ENCODE measurements at places on chromosomes 4 and X.

GRCh38 chrX:101682723-101683122 lies 23.1 kb upstream of the ARMCX2 start:
- no peak for DNase-seq

GRCh38 chr4:138090918-138091676 lies 151.1 kb downstream of the SLC7A11 start:
- DNase-seq, result no peak

- DNase-seq, result no peak
Observed at GRCh38 chr4:165111906-165112367, 723 bp downstream of the TMEM192 start.

DNA sequence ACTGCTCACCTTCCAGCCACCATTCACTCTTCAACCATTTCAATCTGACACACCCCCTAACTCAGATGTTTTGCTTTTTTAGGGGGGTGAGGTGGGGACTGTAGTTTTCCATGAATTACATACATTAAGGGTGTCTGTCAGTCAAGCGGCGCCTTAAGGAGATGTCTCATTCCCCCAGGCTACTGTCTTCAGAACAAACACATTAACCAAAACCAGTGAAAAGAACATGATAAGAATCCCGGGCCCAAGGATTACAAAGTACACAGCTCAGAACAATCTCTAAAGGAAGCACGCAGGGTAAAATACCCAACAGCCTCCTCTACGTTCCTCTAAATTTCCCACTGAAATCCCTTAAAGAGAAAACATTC lies 62.5 kb upstream of the IRF2 start:
- DNase-seq, result no peak

DNA sequence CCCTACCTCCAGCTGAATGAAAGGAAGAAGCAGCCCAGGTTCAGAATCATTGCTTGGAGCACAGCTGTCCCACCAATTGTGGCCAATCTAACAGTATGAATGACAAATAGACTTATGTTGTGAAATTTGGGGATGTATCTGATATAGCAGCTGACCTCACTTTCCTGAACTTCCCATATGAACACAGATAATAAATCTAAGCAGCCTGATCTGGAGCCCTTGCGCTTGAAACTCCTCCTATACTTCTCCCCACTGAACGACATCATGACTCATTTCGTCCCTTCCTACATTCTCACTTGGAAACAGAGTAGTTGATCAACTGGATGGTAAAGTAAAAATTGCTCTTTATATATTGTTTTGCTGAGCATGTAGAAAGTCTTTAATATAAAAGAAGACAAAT lies 24.2 kb upstream of the AMELX start:
- DNase-seq, result no peak

- DNase-seq, result no peak
Observed at GRCh38 chrX:23819385-23820234, 36.6 kb downstream of the SAT1 start.

- DNase-seq, result no peak
Observed at GRCh38 chrX:34401411-34401810, 255.7 kb downstream of the TMEM47 start.

GRCh38 chrX:26409636-26410035 lies 193.7 kb downstream of the MAGEB5 start:
- DNase-seq, result no peak

- DNase-seq, result no peak
Observed at GRCh38 chrX:56219700-56220099, 12.5 kb upstream of the KLF8 start.

- DNase-seq, result no peak
Observed at GRCh38 chr4:103207673-103208072, 9.5 kb upstream of the CENPE start.

DNA sequence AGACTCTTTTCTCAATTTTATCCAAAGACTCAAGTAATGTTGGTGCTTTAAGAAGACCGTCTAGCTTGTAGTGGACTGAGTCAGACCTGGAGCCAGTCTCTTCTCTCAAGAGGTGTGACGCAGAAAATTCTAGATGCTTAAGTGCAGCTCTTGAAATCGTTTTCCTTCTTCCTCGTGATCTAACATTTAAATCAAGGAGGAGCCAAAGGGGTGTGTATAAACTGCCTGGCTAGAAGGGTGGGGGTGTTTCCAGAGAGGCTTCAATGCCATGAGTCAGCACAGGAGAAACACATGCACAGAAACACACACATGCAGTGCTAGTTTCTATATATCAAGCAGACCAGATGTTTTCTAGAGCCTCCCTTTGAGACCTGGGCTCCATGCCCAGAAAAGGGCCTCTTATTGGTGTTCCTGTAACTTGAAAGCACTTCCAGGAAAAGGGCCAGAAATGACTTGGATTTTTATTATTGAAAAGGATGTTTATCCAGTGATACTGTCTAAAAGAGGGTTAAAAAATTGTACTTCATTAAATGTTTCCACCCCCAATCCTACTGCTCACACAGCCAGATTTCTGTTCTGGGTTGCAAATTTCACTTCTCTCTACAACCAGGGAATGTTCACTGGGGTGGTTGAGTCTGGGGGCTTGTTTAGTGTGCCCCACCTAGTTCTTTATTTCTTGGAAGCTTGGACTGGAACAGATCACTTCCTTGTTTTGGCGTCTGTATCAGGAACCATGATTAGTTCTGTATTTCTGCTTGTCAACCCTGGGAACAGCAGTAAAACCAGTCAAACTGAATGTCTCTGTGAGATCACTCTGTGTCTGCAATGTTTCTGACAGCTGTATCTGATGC lies at the start of gene CLIC2:
CLIC2 (minus strand) TSS at position 129 of the 851 bp plus-strand sequence. CDS start 187 bp downstream, outside the sequence.
- no peak for DNase-seq

- peak; percentile 74 for DNase-seq
Observed at GRCh38 chrX:54492340-54492739, 3.7 kb downstream of the FGD1 start.

DNA sequence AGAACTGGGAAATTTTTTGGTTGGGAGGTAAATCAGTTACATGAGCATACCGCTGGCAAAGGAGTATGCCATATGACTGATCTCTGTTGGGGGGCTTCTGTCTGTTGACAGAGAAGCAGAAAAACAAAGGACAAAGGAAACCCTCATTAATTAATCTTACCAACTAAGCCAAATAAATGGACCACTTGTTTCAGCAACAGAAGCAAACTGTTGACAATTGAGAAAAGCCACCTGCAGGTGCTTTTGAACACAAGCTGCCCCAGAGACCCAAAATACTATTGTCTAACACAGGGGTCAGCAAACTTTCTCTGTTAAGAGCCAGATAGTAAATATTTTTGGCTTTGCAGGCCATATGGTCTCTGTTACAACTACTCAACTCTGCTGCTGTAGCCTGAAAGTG lies 7.0 kb upstream of the FRYL start:
- no peak for DNase-seq

DNA sequence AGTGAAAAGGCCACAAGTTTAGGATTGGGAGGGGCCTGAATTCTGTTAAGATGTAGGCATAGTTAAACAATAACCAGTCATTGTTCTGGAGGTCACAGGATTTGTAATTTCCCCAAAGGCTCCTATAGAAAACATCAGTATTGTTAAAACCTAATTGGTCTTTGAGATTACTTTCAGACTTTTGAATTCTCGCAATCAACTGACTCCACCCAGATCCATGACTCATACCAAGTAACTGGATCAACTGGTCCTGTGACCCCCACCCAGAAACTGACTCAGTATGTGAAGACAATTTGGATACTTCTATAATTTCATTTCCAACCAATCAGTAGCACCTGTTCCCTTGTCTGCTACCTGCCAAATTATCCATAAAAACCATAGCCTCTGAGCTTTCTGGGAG lies 28.4 kb downstream of the MAGEB16 start:
- DNase-seq, result no peak

GRCh38 chrX:112935029-112935428 lies 94.4 kb upstream of the AMOT start:
- DNase-seq, result no peak

GRCh38 chr4:163395055-163395454 lies 51.4 kb downstream of the NPY5R start:
- no peak for DNase-seq

GRCh38 chr4:81211956-81212355 lies 3.1 kb downstream of the PRKG2 start:
- DNase-seq, result no peak

DNA sequence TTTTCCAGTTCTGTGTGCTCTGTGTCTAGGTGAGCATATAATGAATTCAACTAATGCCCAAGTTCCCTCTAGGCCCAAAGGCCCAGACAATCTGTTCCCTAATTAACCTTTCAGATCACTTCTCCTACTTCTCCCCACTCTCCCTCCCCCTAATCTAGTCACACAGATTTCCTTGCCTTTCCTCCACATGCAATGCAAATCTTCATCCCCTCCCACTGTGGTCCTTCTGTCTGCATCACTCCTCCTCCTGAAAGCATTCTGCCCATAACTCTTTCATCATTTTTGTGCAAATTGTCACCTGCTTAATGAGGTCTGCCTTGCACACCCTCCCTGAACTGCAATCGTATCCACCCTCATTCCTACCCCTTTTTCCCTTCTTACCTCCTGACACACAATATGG lies 346.6 kb downstream of the FBXO8 start:
- no peak for DNase-seq

DNA sequence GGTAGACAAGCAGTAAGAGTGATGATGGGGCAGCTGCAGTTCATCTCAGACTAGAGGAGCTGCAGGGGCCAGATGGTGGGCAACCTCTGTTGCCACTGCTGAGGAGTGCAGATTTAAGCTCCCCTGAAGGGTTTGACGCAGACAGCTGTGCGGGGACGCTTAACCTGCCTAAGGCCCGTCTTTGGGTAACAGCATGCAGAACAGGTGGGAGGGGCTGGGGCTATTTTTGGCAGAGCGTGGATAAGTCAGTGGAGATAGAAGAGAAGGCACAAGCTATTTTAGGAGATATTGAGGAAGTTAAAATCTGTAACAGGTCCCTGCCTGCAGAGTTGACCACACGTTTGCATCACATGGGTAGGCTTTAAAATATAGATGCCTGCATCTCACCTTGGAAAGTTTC lies 10.5 kb downstream of the CD99 start:
- no peak for DNase-seq

DNA sequence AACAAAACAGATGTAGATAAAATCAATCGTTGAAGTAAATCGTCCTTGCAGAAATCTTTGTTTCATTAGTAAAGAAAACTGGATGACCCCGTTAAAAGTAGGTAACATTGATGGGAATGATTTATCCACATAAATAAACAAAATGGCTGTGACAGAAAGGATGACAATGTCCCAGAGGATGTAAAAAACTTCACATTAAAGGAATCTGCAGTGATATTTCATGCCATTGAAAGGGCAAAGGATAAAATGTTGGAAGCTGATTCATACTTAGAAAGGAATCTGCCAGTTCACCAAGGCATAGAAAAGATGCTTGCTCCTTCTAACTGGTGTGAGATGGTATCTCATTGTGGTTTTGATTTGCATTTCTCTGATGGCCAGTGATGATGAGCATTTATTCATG lies 24.2 kb upstream of the EPGN start:
- no peak for DNase-seq

- DNase-seq, result no peak
Observed at GRCh38 chrX:28022371-28022770, 41.1 kb upstream of the DCAF8L1 start.

GRCh38 chr4:112840061-112840460 lies 203.1 kb downstream of the LARP7 start:
- DNase-seq, result no peak

- no peak for DNase-seq
Observed at GRCh38 chrX:8043546-8043945, 116.3 kb upstream of the PNPLA4 start.

- no peak for DNase-seq
Observed at GRCh38 chrX:45722471-45722870, 521.8 kb upstream of the DIPK2B start.

DNA sequence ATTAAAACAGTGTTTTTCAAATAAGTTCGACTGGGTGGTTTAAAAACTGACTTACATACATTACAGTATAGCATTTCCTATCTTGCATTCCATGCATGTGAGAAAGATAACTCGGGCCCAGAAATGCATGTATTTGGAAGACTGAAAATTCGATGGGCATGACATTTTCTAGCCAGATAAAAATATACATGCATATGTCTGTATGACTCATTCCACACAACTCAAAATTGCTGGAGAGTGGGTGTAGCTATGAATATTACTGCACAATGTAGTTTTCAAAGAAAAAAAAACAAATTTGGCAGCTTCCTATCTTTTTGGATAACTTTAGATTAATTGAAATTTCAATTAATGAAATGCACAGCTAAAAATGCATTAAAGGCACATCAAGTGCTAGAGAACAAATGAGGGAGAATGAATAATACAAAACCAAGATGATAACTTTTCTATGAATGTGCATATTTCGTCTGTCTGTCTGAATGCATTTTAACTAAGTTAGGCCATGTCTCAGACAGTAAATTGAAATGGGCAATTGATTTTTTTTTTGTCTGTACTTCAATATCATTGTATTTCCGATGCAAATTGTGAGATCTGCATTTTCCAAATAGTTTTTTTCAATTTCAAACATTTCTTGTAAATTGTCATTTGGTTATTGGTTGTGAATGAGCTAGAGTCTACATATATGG lies 54.5 kb upstream of the GABRA2 start:
- no peak for DNase-seq

DNA sequence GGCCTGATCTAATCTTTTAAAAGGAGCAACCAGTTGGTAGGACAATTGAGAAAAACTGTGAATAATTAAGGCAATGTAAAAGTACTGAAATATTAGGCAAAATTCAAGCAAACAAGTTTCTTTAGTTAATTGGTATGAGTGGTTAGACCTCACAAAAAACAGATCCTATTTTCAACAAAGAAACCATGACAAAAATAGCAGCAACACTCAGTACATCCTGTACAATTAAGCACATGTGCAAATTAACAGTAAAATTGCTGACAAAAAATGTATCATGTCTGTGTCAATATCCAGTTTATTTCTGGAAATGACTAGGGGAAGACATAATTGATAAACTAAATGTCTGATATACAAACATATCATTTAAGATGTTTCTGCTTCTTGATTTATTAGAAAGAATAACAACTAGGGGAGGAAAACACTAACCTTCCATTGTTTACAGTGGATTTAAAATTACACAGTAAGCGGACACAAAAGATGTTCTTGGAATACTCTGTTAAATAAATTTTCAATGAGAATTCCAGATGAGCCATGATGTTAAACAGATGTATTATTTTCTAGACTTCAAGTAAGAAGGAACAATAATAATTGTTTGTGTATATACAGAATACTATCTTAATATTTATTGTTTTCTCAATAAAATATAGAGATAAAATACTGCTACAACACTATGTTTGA lies 638.9 kb downstream of the SPRY1 start:
- no peak for DNase-seq

GRCh38 chr4:153345012-153345981 lies 809 bp downstream of the MND1 start:
- DNase-seq, result peak; percentile 73

DNA sequence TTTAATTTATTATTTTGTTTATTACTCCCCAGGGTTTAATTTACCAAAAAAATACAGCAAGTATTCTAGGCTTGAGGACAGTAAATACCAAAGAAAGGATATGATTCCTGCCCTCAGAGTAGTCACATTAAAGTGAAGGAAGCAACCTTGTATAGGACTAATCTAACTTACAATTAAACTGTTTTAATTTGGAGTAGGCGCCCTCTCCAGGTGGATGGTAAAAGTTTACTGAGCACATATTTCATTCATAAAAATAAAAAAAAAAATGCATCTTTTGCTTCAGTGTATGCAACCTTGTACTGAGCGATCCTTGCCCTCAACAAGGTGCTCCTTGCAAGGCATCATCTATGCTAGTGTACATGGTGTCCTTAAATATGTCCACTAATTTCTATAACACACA lies 72.0 kb upstream of the MAGEB16 start:
- no peak for DNase-seq
